ENCODE measurements at places on chromosomes 1 and 21.

DNA sequence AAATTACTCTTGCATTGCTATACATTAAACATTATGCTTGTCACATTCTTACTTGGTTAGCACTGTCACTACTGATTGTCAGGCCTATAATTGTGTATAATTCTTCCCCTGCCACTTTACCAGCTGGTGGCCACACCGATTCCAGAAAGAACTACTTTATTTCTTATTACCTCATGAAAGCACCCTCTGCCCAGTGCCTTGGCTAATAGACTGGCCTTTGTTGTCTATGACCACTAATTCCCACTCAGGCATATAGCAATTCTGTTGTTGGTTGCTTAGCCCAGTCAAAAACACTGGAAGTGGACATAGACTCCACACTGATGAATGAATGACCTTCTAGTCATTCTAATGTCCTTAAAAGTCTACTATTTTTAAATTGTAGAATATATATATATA lies 35.6 kb downstream of the MRPL39 start:
- DNase-seq = no peak

DNA sequence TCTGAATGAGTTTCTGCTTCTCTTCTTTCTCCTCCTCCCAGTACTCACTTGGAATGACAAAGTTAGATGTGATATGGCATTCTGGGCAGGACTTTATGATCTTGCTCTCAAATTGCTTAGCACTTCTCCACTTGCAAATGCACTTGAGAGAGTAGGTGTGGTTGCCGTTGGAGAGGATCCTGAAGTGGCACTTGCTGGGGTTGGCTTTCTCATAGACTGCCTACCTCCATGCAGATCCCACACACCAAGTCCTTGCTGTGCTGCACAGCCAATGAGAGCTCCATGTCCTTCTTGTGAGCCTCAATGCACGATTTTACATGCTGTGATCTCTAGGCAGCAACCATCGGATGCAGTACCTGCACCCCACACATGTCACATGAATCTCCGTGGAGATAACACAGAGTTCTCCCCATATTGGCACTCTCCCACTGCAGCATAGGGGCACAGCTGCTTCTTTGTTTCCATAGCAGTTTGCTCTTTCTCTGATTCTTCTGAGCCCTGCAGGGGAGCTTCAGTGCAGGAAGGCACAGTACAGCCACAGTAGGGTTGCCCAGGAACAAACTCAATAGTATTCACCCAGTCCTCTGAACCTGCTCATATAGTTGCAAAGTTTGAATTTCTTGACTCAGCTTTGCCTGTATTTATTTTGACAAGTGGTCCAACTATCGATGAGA lies 45.2 kb downstream of the ZNF691 start:
- no peak for DNase-seq

DNA sequence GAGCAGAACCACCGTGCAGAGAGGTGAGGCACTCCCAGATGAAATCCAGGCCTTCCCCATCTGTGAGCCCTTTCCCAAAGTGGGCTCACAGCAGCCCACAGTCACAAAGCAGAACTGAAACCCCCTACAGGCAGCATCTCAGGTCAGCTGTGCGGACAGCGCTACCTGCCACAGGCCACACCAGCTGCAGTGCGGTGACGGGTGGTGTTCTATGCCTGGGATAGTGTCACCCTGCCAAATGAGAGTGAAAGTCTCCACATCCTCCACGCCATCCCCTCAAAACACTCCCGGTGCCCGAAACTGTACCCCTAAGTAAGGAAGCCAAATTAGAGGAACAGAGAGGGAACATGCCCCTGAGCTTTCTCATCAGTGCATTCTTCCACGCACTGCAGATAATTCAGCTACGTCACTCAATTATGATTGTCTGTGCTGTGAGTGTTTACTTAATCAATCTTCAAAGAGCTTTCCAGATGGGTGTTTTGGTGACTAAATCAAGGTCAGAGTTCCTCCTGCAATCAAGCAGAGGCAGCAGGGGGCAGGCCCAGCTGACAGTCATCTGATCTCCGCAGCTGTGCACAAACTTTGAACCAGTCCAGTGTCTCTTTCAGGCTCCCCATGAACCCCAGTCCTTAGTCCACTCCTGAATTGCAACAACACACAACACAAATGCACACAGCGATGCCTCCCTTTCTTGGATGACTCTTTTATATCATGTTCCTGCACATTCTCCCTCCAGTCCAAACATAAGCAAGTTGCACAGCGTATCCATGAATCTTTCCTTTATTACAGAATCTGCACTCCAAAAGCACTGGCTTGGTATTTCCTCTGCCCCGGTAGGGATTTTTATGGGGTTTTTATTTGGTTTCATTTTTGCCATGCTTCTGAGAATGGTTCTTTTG lies 150.0 kb downstream of the TOMM20 start:
- peak; percentile 81 for DNase-seq

DNA sequence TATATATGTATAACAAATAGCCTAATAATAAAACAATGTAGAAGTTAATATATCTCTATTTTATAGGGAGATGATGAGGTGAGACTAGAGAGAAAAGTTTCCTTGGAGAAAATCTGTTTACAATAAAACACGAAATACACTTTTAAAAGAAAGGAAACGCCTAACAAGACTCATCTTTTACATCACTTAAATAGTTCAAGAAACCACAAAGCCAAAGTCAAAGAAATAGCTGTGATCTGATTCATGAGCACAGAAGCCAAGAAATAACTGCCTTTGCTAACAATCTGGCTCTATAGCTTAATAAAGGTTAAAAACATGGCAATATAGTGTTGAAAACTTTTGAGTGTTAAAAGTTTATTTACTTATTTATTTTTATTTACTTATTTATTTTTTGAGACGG lies 61.5 kb downstream of the TOR3A start:
- DNase-seq = no peak

- peak; percentile 14 for DNase-seq
These were observed 1.2 kb downstream of the MCOLN2 start for GRCh38 chr1:84995484-84996334.
